Left ventricle myocardium inferior (tissue), 1 donor: ENCODE measurements at places on chromosomes 16 and 17. TPM values are rescaled to one million over a fixed set of nuclear protein-coding genes. Genes with fewer than 3 reads are reported as not detected.
A peak's percentile ranks its signal among the peaks of the same experiment; 100 is the strongest.

Gene CFAP97D1
- 0.05 TPM for total RNA-seq

Gene CES3
- 1.0 TPM for total RNA-seq

Gene FOXL1
- total RNA-seq: 0.38 TPM

Gene MYCBPAP
- 0.82 TPM for total RNA-seq

Gene ELMO3
- 0.80 TPM for total RNA-seq

Gene MIEN1
- total RNA-seq: 57.1 TPM

Gene TP53TG3C
- 0.58 TPM for total RNA-seq

Gene ZFP3
- 11.0 TPM for total RNA-seq

Gene RGS11
- 16.4 TPM for total RNA-seq

Gene MYH10
- total RNA-seq: 49.7 TPM

Gene CRHR1
- not detected for total RNA-seq

Gene AHSP
- total RNA-seq: not detected

Gene PRSS27
- 0.11 TPM for total RNA-seq

Gene OR1F1
- not detected for total RNA-seq

Gene CCDC144A
- 2.8 TPM for total RNA-seq

Gene KCNJ2
- 44.8 TPM for total RNA-seq

- DNase-seq: no peak
These were observed 539 bp upstream of the GABARAPL2 start for GRCh38 chr16:75565640-75566039.

DNA sequence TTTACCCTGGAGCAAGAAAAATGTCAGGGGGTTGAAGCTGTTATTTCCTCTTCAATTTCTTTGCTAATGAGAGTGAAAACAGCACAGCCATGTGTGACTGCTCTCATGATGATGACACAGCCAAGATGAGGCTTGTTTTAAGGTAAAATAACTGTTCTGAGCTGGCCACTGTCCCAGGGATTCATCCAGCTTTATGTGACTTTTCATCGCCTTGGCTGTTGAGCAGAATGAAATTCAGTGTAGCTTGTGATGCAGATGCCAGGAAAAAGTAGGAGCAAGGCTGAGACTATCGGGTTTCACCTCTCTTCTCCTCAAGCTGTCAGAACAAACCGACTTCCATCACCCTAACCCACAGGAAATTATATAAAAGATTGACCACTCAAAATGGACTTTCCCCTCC, 361.8 kb upstream of the CDH5 start:
- no peak for DNase-seq

DNA sequence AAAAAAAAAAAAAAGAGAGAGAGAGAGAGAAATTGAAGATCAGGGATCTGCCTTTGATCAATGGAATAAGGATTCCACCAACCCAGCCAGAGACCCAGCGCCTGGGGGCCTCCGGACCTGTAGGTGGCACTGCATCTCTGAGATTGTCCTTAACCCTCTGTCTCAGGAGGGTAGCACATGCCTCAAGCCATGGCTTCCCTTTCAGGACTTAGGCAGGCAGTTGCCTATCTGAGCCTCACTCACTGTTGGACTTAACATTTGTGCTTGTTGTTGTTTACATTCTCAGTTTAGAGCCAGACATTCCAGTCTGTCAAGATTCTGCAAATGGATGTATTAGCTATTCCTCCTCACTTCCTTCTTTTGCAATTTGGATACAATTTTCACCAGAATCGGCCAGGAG, 5.1 kb upstream of the SCNN1B start:
- no peak for DNase-seq

- no peak for DNase-seq
These were observed 81.8 kb upstream of the KIFC3 start for GRCh38 chr16:57883953-57884654.

DNA sequence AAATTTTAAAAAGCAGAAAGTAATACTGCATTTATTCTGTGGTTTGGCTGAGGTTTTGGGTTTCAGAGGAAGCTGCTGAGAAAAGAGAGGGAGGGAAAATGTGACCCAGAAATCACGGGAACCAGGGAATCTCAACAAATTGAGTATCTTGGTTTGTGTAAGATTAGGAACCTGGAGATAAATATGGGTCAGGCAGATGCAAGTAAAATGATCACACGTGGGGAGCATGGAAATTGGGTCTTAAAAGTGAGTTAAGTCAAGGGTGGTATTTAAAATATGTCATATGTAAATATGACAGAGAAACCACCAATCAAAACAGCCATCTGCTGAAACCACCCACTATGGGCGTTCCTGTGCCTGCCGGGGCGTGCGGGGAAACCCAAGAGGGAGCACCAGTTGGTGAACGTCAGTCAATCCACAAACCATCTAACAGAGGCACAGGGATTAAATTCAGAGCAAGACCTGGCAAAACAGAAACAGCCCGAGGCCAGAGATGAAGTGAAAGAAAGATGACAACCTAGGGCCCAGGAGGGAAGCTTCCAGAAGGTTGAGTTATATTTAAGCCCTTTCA, 33.4 kb downstream of the CDH13 start:
- no peak for DNase-seq

DNA sequence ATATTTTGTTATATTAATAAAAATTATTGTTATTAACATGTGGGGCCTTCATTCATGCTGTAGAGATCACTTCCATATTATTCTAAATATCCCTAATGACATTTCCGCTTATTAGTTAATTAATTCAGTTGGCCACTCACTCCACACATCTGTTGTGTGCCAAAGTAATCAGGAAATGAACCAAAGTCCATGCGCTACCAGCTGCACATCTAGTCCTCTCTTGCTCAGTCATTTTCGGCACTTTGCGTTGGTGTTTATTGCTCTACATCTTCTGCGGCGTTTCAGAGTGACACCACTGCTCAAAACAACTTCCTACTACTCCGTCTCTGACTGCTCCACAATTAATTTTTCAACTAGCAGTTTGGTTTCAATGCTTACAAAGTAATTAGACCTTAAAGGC, 101.4 kb upstream of the ZFHX3 start:
- DNase-seq: no peak

DNA sequence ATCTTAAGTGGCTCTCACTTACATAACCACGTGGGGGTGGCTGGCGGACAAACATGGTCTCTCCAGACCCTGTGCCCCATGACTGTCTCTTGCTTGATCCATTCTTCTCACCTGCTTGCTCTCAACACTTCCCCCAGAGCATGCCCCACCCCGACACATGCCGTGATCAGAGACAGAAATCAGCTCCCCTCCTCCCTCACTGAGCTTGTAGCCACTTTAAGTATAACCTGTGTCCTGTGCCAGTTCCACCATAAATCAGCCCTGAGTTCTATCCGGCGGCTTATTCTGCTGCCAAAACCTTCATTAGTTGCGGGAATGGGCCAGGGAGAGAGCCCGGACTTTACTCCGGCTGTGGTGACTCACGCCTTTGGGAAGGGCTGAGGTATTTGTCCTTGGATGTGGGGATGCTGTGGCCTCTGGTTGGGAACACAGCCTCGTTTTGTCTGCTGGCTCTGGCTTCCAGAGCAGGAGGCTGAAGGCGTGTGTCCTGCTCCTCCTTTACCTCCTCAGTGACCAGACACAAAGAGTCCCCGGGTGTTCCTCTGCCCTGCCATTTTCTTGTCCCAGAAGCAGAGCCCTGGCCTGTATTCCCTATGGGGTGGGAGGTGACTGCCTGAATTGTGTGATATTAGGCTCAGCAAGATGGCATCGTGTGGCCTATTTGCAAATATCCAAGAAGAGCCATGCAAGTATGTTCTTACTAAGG, 21.1 kb downstream of the ANKRD40 start:
- DNase-seq: no peak

- no peak for DNase-seq
These were observed 4.5 kb downstream of the PCGF2 start for GRCh38 chr17:38743556-38744171.

DNA sequence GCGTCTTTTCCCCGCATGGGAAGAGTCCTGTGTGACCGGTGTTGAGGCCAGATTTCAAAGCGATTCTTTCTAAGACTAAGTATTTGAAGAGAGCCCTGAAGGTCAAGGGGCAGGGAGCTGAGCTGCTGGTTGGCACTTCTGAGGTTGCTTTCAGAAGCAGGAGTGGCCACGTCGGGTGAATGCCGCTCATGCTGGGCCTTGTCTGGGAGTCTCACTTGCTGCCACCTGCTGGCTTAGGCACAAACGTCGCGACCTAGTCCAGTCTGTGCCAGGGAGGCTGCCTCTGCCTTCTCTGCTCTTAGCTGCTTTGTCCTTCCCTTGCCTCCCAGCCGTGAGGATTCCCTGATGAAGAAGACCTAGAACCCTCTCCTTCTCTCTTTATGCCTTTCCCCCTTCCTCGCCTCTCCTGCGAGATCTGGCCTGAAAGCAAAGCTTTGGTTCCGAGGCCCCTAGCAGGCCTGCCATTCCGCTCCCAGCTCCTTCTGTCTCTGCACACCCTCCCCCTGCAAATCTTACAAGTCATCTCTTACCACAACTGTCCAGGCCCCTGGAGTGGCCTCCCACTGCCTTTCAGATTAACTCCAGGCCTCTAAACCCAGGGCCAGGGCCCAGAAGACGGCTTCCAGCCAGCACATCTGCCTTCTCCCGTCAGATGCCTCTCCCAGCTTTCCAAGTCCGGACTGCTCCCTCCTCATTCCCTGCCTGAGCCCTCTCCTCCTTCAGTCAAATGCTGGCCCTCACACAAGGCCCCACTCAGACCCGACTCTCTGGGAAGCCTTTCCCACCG, 11.4 kb downstream of the CTNS start:
- peak; percentile 52 for DNase-seq

DNA sequence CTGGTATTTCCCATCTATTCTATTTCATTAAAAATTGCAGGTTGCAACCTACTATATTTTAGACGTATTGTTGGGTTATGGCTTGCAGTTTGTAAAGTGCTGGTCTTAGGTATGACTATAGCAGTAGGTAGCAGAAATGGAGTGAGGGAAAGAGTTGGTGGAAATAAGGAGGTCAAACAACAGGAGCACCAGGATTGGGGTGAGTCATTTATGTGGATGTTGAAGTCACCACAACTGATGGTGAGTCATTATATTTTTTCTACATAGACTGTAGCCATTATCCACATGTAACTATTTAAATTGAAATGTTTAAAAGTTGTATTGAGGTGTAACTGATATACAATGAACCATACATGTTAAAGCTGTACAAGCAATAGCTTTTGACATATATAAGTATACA, 25.0 kb upstream of the HS3ST3A1 start:
- DNase-seq: no peak

DNA sequence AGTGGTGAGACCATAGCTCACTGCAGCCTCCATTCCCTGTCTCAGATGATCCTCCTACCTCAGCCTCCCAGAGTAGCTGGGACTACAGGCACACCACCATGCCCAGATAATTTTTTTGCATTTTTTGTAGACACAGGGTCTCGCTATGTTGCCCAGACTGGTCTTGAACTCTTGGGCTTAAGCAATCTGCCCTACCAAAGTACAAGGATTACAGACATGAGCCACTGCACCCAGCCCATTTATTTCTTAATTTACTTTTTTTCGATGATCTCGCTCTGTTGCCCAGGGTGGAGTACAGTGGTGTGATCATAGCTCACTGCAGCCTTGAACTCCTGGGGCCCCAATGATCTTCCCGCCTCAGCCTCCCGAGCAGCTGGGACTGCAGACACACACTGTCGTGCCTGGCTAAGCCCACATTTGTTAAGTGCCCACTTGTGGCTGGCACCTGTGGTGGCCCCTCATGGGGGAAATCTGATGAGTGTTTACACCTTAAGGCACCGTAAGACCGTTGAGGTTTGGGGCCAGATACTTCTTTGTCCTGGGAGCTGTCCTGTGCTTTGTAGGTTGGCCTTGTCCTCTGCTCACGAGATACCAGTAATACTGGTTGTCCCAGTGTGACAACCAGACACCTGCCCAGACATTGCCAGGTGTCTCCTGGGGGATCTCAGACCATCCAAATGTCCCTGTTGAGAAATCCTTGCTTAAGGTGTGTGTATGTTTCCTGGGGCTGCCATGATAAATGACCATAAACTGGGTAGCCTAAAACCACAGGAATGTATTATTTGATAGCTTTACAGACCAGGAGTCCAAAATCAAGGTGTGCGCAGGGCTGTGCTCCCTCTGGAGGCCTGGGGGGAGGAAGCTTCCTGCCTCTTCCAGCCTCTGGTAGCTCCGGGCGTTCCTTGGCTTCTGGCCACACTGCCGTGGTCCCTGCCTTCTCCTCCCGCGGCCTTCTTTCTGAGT, 141.4 kb upstream of the GSE1 start:
- no peak for DNase-seq

GRCh38 chr17:16820161-16820877, 130.3 kb downstream of the CCDC144A start:
- DNase-seq: peak; percentile 41

- DNase-seq: peak; percentile 49
These were observed 60.8 kb upstream of the CLEC18A start for GRCh38 chr16:69890114-69890891.

GRCh38 chr16:55439101-55439690, 39.8 kb upstream of the MMP2 start:
- no peak for DNase-seq

GRCh38 chr16:69293401-69293800, 17.7 kb upstream of the VPS4A start:
- no peak for DNase-seq

GRCh38 chr17:46917516-46917915, 5.4 kb upstream of the GOSR2 start:
- DNase-seq: no peak

- DNase-seq: no peak
These were observed 116.1 kb upstream of the IRX6 start for GRCh38 chr16:55207693-55208428.

DNA sequence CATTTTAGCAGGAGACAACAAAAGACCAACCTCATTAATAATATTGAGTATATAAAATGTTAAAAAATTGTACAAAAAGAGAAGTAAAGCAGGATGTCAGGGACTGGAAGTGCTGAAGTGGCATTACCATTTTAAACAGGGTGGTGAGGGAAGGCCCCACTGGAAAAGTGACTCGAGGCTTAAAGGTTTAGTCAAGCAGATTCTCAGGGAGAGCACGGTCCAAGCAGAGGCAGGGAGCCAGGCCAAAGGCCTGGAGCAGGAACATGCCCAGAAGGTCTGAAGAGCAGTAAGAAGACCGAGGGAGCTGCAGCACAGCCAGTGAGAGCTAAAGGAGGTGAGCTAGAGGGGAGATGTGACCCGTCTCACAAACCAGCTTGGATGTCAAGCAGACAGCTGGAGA, 7.6 kb downstream of the XPO6 start:
- DNase-seq: no peak

- DNase-seq: no peak
These were observed 35.2 kb downstream of the SLC7A5 start for GRCh38 chr16:87834005-87834667.

DNA sequence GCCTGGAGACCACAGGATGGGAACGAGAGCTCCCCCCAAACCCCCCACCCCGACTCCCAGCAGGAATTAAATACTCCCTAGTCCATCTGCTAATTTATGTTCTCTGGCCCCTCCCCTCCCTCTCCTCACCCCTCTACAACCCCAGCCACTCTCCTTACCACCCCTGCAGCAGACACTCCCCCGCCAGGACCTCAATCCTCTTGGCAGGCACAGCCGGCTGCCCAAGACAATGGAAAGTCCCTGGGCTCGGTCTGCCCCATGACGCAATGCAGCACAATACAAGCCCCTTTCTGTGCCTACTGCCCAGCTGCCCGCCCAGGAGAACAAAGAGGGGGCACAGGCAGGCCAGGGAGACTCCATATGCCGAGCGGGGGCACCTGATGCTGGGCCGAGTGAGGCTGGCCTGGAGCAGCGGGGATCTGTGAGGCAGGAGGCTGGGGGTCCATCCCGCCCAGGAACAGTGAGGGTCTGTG, 30.3 kb upstream of the CDC42EP4 start:
- peak; percentile 53 for DNase-seq
